HuH-7 (cell line): ENCODE measurements at places on chromosomes 4 and X.

DNA sequence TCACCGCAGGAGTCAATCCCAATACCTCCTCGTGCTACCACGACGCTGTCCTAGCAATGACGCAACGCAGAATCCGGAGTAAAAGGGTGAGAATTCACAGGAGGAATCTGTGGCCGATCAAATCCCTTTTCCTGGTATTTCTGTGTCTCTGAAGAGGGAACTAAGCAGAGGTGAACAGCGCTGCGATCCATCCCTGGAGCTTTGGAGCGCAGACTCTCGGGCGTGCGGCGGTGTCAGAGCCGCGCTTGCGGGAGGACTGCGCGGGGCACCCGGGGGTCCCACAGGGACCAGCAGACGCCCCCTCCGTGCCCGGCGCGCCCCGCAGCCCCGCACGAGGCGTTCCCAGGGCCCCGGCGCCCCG lies 17.2 kb upstream of the ZNF718 start:
- no peak for DNase-seq

- DNase-seq = peak; percentile 42
These were observed 173.1 kb upstream of the KLF3 start for GRCh38 chr4:38490753-38491446.

- DNase-seq = no peak
These were observed 141.7 kb upstream of the SCML1 start for GRCh38 chrX:17595456-17596035.

DNA sequence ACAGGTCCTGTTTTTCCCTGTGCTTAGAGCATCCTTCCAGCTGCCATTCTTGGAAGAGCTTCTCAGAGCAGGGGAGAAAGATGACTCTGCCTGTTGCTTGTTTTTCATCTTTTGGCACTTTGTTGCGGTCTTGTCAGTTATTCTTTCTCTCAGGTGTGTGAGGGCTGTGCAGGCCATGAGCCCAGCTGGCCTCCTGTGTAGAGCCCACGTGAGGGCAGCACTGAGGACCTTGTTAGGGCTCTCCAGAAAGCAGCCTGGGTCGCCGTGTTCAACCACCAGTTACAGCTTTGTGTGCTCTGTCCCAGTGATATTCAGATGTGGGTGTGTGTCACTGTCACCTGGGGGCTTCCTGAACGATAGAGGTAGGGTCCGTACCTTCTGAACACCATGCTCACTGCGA lies 52.8 kb downstream of the NOP14 start:
- peak; percentile 56 for DNase-seq

DNA sequence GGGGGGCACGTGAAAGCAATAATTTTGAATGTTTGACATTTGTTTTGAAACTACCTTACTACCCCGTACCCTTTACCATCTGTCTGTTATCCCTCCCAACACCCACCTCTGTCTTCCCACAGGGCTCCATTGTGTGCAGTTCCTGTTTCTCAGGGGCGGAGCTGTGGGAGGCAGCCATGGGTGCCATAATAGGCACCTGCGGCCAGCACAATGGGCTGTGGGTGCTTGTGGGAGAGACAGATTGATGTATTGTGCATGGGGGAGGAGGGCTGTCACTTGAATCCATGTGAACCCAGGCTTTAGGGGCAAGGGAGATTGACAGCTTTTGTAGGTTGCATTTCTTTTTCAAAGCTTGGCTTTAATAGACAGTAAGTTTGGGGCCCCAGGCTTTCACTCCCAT lies 122.6 kb upstream of the CXorf66 start:
- DNase-seq = no peak

DNA sequence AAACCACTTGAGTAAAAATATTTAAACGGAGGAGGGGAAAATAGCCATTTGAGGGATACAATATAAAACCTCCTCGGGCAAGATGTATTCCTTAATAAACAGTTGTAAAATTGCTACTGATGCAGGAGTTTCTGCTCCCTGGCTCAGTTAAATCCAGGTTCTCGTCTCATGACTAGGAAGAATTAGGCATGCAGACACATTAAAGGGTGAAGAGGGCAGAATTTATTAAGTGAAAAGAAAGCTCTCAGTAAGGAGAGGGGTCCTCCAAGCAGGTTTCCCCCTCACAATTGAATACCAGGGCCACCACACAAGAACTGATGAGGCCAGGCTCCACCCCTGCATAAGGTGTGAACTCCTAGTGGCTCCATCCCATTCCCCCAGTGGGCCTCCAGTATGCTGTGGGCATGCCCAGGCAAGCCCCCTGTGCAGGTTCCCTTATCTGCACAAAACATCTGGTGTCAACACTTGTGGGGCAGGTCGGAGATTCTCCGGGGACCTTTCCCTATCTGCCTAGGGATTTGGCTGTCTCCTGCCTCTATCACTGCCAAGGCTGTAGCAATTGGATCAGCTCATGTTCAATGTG lies 80.4 kb downstream of the HS6ST2 start:
- DNase-seq = no peak

DNA sequence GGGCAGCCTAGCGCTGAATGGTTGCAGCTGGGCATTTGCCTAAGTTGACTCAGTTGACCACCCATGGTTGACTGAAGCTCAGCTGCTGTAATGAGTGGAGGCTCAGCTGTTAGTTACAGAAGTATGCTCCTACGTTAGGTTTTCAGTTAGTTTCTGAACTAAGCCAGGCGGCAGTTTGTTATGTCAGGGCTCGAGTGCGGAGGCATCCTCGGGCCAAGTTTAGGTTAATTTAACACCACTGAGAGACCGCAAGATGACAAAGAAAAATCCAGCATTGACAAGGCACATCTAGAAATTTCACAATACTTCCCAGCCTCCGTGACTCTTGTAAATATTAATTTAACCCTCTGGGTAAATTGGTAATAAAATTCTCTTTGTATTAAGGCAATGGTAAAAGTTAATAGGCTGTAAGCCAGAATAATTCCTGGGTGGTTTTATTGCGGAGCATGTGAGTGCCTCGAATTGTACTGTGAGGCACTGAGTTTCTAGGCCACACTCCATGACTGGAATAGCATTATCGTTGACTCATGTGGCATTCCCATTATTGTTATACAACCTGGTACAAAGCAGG lies 33.1 kb upstream of the CDKN2AIP start:
- DNase-seq = no peak

- peak; percentile 20 for DNase-seq
These were observed 587 bp downstream of the TIMM8A start for GRCh38 chrX:101347859-101348451.

DNA sequence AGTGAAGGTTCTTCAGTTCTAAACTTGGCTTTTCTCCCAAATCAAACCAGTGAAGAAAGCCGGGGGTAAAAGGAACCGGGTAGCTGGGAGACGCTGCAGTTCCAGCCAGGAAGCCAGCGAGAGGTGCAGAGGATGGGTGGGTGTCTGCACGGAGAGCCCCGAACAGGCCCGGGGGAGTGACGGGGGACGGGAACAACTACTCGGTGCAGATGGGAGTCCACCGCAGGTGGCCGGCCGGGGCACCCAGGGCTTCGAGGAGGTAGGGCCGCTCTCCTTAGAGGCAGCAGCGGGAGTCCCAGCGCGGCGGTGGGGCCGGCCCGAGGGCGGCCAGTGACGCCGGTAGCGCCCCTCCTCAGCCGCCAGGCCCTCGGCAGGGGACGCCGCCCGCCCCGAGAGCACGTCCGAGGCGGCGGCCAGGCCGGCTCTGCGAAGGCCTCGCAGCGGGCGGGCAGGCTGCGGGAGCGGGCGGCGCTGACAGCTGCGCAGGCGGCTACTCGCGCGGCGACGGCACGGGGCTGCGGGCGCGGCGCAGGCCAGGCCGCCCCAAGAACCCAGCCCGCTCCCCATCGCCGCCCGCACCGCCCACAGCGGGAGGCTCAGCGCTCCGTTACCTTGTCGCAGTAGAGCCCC lies 449 bp downstream of the FBXL5 start:
- peak; percentile 42 for DNase-seq

DNA sequence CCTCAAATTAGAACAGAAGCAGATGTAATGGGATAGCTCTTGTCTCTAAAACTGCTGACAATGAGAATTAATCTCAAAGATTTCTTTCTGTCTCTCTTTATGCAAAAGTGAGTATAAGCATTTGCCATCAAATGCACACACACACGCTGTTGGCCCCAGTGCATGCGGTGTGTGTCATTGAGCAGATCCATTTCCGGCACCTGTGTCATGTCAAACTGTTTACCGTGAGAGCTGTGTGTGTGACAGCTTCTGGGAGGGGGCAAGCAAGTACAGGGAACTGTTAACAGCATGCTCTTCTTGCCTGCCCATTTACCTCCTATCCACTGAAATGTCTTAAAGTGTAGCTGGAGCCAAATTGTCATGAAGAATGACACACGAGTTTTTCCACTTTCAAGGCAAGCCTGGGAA lies 297.9 kb upstream of the FAT4 start:
- DNase-seq = no peak

- no peak for DNase-seq
These were observed 466.8 kb upstream of the FAM241A start for GRCh38 chr4:111678479-111678878.

GRCh38 chr4:70914000-70914399 lies 11.8 kb downstream of the MOB1B start:
- no peak for DNase-seq

DNA sequence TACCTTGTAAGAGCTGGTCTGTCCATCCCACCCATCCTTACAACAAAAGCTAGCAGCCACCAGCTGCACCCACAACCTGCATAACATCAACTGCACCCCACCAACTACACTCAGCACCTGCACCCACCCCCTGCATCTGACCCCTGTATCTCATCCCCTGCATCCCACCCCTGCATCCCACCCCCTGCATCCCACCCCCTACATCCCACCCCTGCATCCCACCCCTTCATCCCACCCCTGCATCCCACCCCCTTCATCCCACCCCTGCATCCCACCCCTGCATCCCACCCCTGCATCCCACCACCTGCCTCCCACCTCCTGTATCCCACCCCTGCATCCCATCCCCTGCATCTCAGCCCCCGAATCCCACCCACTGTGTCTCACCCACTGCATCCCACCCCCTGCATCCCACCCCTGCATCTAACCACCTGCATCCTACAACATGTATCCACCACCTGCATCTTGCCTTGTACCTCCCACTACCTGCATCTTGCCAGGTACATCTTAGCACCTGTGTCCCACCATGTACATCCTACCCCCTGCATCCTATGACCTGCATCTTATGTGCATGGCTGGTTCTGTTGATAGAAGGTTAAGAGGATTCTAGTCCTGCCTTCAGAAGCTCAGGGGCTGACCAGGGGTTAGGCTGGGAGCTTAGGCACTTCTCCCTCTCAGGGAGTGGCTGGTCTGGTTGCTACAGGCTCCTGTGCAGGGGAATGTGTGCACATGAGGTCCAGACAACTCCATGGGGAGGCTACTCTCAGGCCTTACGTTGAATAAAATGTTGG lies 9.4 kb downstream of the TMEM271 start:
- peak; percentile 60 for DNase-seq

- no peak for DNase-seq
These were observed 126.9 kb upstream of the NRK start for GRCh38 chrX:105695451-105695850.

DNA sequence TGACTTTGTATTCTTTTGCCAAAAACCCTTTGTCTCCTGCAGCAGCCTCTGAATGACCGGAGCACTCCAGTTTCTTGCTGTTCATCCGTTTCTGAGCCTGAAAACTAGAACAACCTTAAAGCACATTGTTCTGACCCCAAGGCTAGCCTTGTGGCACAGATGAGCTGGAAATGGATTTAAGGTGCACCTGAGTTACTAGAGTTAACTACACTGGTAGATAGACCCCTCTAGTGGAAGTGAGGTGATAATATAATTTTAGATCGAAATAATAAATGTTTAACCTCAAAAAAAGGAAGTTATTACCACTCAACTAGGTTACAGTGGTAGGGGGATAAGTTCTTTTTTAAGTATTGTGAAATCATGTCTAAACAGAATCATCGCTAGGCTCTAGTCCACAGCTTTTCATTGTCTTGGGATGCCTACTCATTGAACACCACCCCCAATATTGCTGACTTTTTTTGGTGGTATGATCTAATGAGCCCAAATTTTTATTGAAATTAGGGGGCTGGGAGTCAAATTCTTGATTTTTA lies 2.7 kb downstream of the PLS3 start:
- no peak for DNase-seq

DNA sequence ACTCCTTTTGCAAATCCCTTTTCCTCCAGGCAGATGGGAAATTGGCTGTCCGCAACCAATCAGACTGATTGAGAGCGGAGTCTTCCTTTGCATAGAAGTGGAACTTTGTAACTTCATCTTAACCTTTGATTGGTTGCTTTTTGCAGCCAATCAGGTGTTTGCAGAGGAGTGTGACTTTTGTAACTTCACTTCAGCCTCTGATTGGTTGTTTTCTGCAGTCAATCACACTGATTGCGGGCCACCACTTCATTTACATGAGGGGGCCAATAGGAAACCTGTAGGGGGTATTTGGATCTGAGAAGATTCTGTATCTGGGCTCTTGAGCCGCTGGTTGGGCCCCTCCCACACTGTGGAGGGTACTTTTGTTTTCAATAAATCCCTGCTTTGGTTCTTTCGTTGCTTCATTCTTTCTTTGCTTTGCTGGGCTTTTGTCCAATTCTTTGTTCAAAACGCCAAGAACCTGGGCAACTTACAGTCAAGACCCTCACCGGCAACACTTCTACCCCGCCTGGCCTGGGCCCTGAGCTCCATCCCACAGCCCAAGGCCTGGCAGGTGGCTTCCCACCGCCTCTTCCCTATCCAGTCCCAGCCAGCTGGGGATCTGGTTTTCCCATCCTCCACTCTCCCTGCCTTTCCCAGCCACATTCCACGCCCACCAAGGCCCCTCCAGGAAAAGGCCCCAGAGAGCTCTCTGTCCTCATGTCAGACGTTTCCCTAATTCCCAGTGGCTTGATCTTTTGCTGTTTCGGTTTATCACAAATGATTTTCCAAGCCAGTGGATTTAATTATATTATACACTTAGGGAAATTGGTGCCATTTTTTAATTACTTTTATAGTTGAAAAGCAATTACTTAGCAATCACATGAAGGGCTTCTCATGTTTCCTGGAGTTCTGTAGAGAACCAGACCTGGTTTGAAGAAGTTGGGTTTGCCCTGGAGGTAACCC lies 110.2 kb upstream of the STX18 start:
- no peak for DNase-seq

DNA sequence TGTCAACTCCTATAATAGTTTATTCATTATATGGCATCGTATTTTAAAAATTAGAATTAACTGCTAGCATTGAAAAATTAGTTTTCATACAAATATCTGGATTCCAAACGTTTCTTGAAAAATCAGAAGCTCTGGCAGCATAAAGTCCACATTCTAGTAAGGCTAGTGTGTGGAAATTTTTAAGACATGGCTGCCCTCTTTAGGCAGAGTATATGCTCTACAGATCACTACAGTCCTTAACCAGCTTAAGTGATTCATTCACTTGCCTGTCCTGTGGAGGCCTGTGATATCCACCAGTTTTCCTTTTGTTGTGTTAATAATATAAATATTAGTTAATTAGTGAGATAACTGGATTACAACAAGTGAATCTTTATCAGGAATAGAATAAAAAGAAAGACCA lies 287.2 kb downstream of the OPHN1 start:
- peak; percentile 3 for DNase-seq

DNA sequence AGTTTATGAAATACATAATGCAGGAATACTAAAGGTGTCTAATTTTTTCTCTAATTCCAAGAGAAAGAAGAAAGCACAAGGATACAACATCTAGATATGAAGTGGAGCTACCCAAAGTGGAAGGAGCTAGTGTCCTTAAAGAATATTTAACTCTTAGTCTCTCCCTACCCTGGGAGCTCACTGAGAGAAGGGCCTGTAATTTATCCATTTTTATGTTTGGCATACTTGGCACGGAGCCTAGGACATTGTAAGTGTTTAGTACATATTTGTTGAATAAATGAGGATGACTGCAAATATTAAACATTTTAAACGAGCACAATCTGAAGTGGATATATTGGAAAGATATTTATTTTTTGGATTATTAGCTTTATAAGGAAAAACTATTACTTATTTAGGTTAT lies 674.8 kb downstream of the IQCM start:
- no peak for DNase-seq
